ENCODE measurements at places on chromosomes 2 and 18. TPM values are rescaled to one million over a fixed set of nuclear protein-coding genes. Genes with fewer than 3 reads are reported as not detected.

POTEJ gene
- total RNA-seq: not detected

PID1 gene
- 13.0 TPM for total RNA-seq

SEC11C gene
- 41.8 TPM for total RNA-seq

PSMA8 gene
- not detected for total RNA-seq

AFF3 gene
- total RNA-seq: 0.52 TPM

REEP1 gene
- 5.4 TPM for total RNA-seq

TNS1 gene
- 174 TPM for total RNA-seq

GALR1 gene
- not detected for total RNA-seq

NMUR1 gene
- 6.3 TPM for total RNA-seq

SLC5A7 gene
- 0.26 TPM for total RNA-seq

Measured in body of pancreas (tissue), 4 donors.